ENCODE measurements at places on chromosomes 7 and 10.

GRCh38 chr7:5284304-5285281, 1.9 kb downstream of the SLC29A4 start:
- H3K4me1 ChIP-seq, result no peaks in the 10 kb centered on the region
- DNase-seq, result peak; percentile 82
- no peak overlapping the region for H3K4me3 ChIP-seq
- H3K27me3 ChIP-seq, result no peaks in the 10 kb centered on the region

DNA sequence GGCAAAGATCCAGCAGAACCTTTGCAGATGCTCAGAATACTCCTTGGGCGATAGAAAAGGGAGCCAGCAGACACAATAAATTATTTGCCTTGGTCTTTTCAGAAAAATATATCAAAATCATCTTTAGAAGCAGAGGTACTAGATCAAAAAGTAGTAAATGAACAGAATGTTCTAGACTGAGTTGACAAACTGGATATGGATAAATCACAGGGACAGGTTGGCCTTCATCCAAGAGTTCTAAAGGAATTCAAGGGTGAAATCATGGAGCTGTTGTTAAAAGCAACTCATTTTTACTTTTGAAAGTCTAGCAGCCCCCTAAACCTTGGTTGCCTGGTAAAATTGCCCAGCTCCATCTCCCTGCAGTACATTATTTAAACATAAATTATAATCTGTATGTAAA, 99.1 kb downstream of the PLCE1 start:
- no peaks in the 10 kb centered on the region for H3K36me3 ChIP-seq
- H3K4me3 ChIP-seq, result no peak overlapping the region
- no peaks in the 10 kb centered on the region for H3K27me3 ChIP-seq
- H3K27ac ChIP-seq, result no peak overlapping the region

GRCh38 chr7:44508328-44509030, 18.0 kb upstream of the NUDCD3 start:
- H3K27ac ChIP-seq, result no peak overlapping the region
- no peaks in the 10 kb centered on the region for H3K4me1 ChIP-seq
- no peaks in the 10 kb centered on the region for H3K27me3 ChIP-seq
- H3K4me3 ChIP-seq, result no peak overlapping the region

DNA sequence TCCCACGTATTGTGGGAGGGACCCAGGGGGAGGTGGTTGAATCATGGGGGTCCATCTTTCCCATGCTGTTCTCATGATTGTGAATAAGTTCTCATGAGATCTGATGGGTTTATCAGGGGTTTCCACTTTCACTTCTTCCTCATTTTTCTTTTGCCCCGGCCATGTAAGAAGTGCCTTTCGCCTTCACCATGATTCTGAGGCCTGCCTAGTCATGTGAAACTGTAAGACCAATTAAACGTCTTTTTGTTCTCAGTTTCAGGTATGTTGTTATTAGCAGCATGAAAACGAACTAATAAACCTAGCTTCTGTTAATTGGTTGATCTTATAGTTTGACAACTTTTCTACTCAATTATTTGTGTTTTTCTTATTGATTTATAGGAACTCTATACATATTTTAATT, 206.3 kb downstream of the NXPH1 start:
- H3K36me3 ChIP-seq, result no peaks in the 10 kb centered on the region
- no peak overlapping the region for H3K27ac ChIP-seq
- H3K4me3 ChIP-seq, result no peak overlapping the region
- H3K4me1 ChIP-seq, result no peaks in the 10 kb centered on the region

DNA sequence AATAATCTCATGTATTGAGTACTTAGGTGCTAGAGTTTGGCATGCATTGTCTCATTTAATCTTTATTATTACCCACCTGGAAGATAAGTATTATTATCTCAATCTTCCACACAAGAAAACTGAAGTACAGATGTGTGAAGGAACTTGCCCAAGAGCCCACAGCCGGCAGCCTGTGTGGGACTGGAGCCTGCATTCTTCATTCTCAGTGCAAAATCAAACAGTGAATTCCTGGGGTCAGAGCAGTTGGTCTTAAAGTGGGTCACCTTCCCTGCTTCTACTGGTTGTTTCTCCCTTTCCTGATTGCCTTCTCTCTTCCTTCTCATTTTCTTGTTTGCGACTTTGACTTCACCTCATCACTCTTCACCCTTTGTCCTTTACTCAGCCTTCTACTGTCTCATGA, 144.7 kb upstream of the LYZL1 start:
- H3K36me3 ChIP-seq, result no peaks in the 10 kb centered on the region
- H3K4me3 ChIP-seq, result no peak overlapping the region
- H3K4me1 ChIP-seq, result peaks cover 33% of the 10 kb centered on the region
- DNase-seq, result no peak
- H3K27me3 ChIP-seq, result no peaks in the 10 kb centered on the region
- peak overlapping the region; percentile 50 for H3K27ac ChIP-seq

GRCh38 chr7:130719541-130719940, 14.5 kb downstream of the KLF14 start:
- H3K27ac ChIP-seq, result no peak overlapping the region
- H3K36me3 ChIP-seq, result no peaks in the 10 kb centered on the region
- H3K27me3 ChIP-seq, result peaks cover 49% of the 10 kb centered on the region
- H3K4me3 ChIP-seq, result no peak overlapping the region
